A549 treated with Mapracorat at 1 μM for 4 hours (cell line): ENCODE measurements at places on chromosomes 7 and 10. TPM values are rescaled to one million over a fixed set of nuclear protein-coding genes. Genes with fewer than 3 reads are reported as not detected.

The SORCS3 gene
- total RNA-seq = not detected in 5 replicates

The ANXA8L1 gene
- 98.3 to 132 TPM (median 114 TPM) in 5 replicates for total RNA-seq

The MYL10 gene
- not detected in 5 replicates for total RNA-seq

The CNTNAP2 gene
- total RNA-seq = 0.03 to 0.04 TPM in 2 of 5 replicates, not detected in the others

The RAMP3 gene
- total RNA-seq = not detected in 5 replicates

The GFRA1 gene
- total RNA-seq = 8.5 to 11.6 TPM (median 9.8 TPM) in 5 replicates

The SLC29A4 gene
- total RNA-seq = 10.8 to 16.6 TPM (median 12.6 TPM) in 5 replicates

The COA1 gene
- total RNA-seq = 82.6 to 92.9 TPM (median 84.7 TPM) in 5 replicates

The CROT gene
- total RNA-seq = 5.7 to 6.9 TPM (median 5.9 TPM) in 5 replicates

The MSMB gene
- total RNA-seq = 0.63 TPM in 1 of 5 replicates, not detected in the others

The EMX2 gene
- not detected in 5 replicates for total RNA-seq

The CCDC172 gene
- not detected in 5 replicates for total RNA-seq

The WASHC2C gene
- 18.5 to 20.7 TPM (median 19.4 TPM) in 5 replicates for total RNA-seq

The GARIN1A gene
- total RNA-seq = 0.26 to 1.1 TPM (median 0.34 TPM) in 5 replicates

The OGDHL gene
- total RNA-seq = 0.16 to 0.46 TPM (median 0.25 TPM) in 5 replicates

The DNAJC12 gene
- total RNA-seq = 51.9 to 68.0 TPM (median 54.4 TPM) in 5 replicates

The AKR1C4 gene
- 0.15 to 0.25 TPM (median 0.21 TPM) in 4 of 5 replicates, not detected in the other for total RNA-seq

The FOXI2 gene
- total RNA-seq = not detected in 5 replicates

The ZNF394 gene
- total RNA-seq = 15.9 to 18.8 TPM (median 17.9 TPM) in 5 replicates

The SKIDA1 gene
- total RNA-seq = 0.85 to 1.3 TPM (median 1.0 TPM) in 5 replicates

The SRRM3 gene
- 8.0 to 11.6 TPM (median 11.3 TPM) in 5 replicates for total RNA-seq

The ADK gene
- 32.7 to 35.2 TPM (median 33.7 TPM) in 5 replicates for total RNA-seq

The MARVELD1 gene
- 43.9 to 51.9 TPM (median 51.6 TPM) in 5 replicates for total RNA-seq

The CFTR gene
- total RNA-seq = not detected in 5 replicates

The SHTN1 gene
- total RNA-seq = 20.5 to 28.8 TPM (median 25.6 TPM) in 5 replicates

The SLC16A12 gene
- total RNA-seq = 0.21 to 0.86 TPM (median 0.31 TPM) in 5 replicates

The MICALL2 gene
- total RNA-seq = 14.8 to 30.8 TPM (median 24.2 TPM) in 5 replicates

The ADGRA1 gene
- 0.05 to 0.40 TPM (median 0.14 TPM) in 5 replicates for total RNA-seq

The TMEM120A gene
- total RNA-seq = 37.6 to 47.3 TPM (median 42.0 TPM) in 5 replicates
